ENCODE measurements at places on chromosomes 1 and 21. TPM values are rescaled to one million over a fixed set of nuclear protein-coding genes. Genes with fewer than 3 reads are reported as not detected.

DNA sequence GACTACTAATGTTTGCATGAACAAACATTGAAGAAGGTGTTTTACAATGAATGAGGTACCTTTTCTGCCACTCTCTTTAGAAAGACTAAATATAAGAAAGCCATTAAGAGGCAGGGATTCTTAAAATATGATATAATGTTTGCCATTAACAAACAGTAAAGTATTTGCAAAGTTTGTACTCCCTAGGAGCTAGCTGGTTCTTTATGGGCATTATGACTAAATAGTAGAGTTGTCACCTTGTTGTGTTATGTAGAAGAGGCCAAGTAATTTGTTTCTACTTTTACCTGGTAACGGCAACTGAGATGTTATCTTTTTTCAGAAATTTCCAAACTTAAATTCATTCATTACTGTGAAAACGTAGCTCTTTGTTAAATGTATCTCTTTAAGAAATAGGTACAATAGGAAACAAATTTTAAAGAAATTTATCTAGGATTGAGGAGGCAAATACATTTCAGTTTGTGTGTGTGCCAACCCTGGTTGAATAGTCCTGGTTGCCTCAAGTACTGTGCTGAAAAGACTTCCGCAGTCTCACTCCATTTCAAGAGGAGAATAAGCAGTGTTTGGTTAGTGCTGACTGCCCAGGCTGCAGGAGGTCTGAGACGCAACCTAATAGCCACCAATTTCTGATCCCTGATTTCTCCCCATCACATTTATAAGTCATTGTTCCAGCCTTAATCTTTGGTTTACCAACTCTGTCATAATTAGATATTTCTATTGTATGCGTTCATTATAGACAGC, 52.1 kb downstream of the WDR3 start:
- DNase-seq: no peak

DNA sequence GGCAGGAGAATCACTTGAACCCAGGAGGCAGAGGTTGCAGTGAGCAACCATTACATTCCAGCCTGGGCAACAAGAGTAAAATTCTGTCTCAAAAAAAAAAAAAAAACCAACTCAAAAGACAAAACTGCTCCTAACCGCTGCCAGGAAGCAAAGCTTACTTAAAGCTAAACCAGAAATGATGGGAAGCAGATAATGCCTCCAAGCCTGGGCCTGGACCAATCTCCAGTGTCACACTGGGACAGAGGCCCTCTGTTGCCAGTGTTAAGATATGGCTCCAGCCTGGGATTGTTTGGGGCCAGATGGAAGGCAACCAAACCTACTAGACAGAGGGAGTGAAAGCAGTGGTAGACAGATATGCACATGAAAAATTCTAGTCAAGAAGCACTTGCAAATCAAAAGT, 36.9 kb downstream of the NSL1 start:
- no peak for DNase-seq

DNA sequence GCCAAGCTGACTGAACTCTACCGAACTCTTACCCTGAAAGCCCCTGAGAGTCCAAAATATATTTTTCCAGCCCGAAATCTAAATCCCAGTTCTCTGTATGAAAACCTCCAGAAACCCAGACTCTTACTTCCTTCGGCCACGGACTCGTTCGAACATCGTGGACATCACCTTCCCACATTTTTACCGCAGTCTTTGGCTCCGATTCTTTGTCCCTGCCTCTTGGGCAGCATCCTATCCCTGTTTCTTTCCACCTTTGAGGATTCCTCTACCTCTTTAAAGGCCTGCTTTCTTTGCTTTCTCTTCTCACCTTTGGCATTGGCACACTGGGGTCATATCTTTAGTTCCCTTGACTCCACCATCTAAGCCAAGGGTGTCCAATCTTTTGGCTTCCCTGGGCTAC, 932 bp upstream of the USP24 start:
- no peak for DNase-seq

The FCRLA gene
- 0.75 TPM for total RNA-seq

The EXTL1 gene
- total RNA-seq: 0.23 TPM

DNA sequence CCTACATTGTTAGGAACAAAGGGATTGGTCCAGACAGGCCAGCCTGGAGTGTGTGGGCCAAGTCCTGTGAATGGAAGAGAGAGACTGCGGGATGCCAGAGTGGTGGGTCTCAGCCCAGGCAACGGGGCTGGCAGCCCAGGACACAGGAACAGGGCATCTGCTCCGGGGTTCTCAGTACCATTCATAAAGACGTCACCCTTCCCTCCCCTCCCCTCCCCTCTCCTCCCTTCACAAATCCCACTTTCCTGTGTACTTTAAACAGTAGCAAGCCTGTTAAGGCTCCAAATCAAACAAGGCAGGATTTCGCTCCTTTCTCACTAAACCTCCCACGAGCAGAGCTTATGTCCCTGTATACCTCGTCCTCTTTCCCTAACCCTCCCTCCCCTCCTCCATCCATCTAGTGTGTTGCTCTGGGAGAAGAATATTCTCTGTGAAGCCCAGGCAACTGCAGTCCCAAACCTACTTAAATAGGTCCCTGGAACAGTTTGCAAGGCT, 4.2 kb upstream of the PLXNA2 start:
- DNase-seq: no peak

DNA sequence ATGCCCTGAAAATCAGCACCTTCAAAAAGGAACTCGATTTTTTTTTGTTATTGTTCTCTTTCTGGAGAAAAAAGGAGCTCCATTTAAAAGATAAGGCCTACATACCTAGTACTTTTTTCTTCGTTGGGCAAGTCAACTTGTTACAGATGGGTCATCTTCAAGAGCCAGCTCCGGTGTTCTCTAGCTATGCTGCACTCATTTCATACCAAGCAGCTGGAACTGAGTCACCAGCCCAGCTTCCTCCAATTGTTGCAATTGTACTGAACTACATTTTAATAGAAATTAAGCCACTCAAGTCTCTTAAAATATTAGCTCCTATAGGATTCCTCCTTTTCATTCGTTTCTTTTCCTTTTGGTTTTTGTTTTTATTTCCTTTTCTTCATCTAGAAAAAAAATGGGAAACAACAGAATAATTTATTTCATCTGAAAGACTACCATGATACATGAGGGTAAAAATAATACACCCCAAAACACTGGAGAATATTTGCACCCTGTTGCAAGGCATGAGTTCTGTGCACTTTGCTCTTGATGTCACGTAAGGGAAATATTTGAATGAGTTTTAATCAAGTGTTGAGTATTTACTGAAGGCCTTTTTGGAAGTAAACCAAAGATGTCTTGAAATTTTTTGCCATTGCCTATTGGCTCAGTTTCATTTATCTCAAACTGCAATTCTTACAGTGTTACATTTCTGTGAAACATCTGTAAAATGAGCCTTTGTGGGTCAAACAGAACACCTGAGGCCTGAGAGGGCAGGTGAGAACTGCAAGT, 60.5 kb downstream of the CLIC4 start:
- DNase-seq: no peak

- DNase-seq: peak; percentile 46
These were observed 554 bp downstream of the ZNF281 start for GRCh38 chr1:200409203-200409760.

DNA sequence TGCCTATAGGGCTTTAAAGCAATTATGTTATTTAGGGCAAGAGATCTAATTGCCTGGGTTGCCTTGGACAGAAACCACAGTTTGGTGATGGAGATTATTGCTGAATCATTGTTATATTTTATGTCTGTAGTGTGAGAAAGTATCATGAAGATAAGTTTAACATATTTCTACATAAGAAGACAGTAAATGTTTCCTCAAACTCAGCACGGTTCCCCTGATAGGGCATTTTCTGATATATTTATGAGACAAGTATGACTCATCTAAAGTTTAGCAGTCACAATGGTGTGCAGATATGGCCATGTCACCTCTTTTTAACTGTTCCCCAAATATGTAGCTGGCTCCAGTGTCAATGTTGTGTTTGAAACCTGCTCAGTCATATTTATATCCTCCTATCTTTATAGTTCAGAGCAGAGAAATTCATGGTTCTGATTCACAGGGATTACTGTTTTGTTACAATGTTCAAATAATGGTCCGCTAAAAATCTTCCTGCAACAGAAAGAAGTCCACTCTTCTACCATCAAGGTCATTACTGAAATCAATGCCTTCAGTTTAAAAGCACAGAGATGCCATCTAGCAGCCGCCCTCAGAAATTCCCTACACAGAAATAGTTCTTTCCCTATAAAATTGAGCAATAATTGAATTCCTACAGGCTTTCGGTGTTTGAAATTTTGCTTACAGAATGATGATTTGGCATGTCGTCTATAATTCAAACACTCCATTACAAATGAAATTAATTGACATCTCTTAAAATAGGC, 3.7 kb downstream of the OLFM3 start:
- no peak for DNase-seq

Data from ureter (tissue), 1 donor.